AG04450 (cell line): ENCODE measurements at places on chromosomes 4 and X. TPM values are rescaled to one million over a fixed set of nuclear protein-coding genes. Genes with fewer than 3 reads are reported as not detected.

GRCh38 chr4:146029939-146030710, 91.5 kb upstream of the ZNF827 start:
- DNase-seq: no peak

- peak; percentile 51 for DNase-seq
Observed at GRCh38 chrX:42096265-42096920, 173.0 kb upstream of the CASK start.

- DNase-seq: no peak
Observed at GRCh38 chrX:9729171-9729885, 36.3 kb downstream of the GPR143 start.

GRCh38 chr4:38704622-38705154, 40.7 kb downstream of the KLF3 start:
- DNase-seq: no peak

DNA sequence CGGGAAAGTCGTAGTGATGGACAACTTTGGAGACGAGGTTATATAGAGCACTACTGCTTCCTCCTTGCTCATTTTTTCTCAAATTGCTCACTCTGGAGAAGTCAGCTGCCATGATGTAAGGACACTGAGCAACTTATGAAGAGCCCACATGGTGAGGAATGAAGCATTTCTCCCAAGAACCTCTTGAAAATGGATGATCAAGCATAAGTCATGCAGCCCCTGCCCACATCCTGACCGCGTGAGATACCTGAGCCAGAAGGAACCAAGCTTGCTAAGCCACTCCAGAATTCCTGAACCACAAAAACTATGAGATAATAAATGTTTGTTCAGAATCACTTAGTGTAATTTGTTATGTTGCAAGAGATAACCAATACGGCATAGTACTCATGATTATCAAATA, 42.8 kb downstream of the PDE5A start:
- DNase-seq: no peak

DNA sequence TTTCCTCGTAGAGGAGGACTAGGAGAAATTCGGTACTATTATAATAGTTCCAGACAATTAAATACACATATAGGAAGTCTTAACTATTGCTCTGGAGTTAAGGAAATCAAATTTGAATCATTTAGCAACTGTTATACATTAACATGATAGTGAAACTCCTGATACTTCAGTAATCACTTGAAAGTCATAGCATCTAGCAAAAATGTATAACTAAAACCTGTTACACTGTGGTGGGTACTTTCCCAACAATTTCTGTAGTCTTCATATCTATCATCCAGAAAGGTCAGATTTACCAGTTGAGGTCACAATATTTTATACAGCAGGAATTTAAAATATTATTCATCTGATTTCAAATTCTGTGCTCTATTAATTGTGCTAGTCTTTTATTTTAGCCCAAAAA, 669.6 kb upstream of the PCDH10 start:
- DNase-seq: no peak

GRCh38 chr4:11416071-11416766, 12.5 kb downstream of the HS3ST1 start:
- no peak for DNase-seq

GRCh38 chr4:1349359-1350168, 2.6 kb downstream of the UVSSA start:
- DNase-seq: no peak

GRCh38 chr4:24895461-24895860, 17.4 kb downstream of the CCDC149 start:
- no peak for DNase-seq

- DNase-seq: no peak
Observed at GRCh38 chr4:173171098-173171497, 2.5 kb downstream of the GALNT7 start.

DNA sequence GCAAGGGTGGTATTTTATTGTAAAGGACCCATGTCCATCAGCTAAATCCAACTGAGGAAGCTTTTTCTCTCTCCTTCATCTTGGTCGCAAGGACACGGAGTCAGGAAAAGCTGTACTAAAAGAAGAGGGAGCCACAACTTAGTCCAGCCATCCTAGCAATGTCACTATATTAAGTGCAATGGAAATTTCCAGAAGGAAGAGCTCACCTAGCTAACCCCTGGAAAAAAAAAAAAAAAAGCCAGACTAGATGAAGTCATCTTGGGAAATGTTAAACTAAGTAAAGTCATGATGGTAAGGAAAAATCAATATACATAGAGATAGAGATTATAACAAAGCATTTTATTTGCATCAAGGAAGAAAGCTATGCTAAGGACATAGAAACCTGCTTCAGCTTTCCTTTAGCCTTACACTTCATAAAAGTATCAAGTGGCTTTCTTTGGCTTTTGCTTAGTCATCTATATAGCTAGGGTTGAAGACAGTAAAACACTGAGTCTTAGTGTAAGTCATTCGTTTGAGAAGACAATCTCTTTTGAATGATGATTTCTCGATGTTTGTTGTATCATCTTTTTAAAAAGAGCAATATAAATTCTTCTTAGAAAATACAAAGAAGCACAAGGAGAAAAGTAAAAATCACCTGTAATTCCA, 18.6 kb upstream of the CA5B start:
- DNase-seq: no peak

- DNase-seq: no peak
Observed at GRCh38 chrX:13110433-13111324, 66.3 kb upstream of the FAM9C start.

GRCh38 chr4:158350161-158350560, 139.9 kb downstream of the TMEM144 start:
- DNase-seq: no peak

DNA sequence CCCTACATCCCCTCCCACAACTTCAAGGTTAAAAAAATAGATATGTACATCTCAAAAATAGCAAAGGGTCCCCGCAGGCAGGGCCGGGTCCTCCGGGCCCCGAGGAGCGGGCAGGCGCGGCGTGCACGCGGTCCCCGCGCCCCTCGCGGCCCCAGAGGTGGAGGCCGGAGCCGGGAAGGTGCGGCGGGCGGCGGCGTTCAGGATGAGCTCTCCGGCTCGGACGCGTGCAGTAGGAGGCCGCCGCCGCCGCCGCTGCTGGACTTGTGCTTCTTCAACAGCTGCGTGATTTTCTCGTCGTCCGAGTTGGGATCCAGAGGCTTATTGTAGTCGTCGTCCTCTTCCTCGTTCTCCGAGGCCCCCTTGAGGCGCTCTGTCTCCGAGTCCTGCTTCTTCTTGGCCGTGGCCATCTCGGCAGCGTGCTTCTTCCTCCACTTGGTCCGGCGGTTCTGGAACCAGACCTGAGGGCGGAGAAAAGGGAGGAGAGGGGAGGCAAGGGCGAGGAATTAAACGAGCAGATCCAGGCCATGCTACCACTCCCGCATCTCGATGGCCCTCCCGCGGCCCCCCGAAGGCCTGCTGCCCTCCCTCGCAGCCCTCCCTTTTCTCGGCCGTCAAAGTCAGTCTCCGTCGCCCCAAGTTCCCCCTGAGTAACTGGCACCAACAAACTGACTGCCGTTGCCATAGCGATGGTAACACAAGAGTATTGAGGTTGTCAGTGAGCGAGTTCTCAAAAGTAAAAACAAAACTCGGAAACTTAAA, 5.8 kb downstream of the NKX6-1 start:
- no peak for DNase-seq

Gene SCRG1
- polyA plus RNA-seq: 0.72 and 1.0 TPM in 2 replicates

Gene NDST3
- polyA plus RNA-seq: 0.02 and 0.04 TPM in 2 replicates

Gene PAK3
- 0.51 and 0.66 TPM in 2 replicates for polyA plus RNA-seq

Gene UCHL1
- polyA plus RNA-seq: 1,755 and 1,872 TPM in 2 replicates

Gene SLIT2
- polyA plus RNA-seq: 15.2 and 16.0 TPM in 2 replicates

Gene IRS4
- 0.02 TPM in 1 of 2 replicates, not detected in the other for polyA plus RNA-seq

Gene CNOT6L
- polyA plus RNA-seq: 10.7 and 11.2 TPM in 2 replicates

Gene SAGE1
- polyA plus RNA-seq: not detected in 2 replicates

Gene CXCL11
- 0.05 and 0.09 TPM in 2 replicates for polyA plus RNA-seq

Gene HGFAC
- polyA plus RNA-seq: 0.05 TPM in 1 of 2 replicates, not detected in the other
